ENCODE measurements at places on chromosomes 1 and 21.

- DNase-seq = no peak
Measured at GRCh38 chr21:33089395-33090119, 19.6 kb downstream of the OLIG1 start.

DNA sequence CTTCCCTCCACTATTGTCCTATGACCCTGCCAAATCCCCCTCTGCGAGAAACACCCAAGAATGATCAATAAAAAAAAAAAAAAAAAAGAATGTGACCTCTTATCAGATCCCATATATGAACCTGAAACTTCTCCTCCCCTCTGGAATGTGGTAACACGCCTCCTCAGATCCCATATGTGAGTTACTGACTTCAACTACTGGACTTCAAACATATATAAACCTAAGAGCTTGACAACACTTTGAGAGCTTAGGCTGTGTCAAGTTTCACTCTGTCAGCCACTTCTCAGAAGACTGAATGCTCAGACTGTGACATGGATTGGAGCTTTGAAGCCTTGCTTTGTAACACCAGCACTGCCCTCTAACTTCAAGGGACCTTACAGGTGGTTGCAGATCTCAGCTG, 148.4 kb downstream of the COP1 start:
- DNase-seq = no peak

- no peak for DNase-seq
Measured at GRCh38 chr1:245207056-245207638, 52.4 kb downstream of the KIF26B start.

DNA sequence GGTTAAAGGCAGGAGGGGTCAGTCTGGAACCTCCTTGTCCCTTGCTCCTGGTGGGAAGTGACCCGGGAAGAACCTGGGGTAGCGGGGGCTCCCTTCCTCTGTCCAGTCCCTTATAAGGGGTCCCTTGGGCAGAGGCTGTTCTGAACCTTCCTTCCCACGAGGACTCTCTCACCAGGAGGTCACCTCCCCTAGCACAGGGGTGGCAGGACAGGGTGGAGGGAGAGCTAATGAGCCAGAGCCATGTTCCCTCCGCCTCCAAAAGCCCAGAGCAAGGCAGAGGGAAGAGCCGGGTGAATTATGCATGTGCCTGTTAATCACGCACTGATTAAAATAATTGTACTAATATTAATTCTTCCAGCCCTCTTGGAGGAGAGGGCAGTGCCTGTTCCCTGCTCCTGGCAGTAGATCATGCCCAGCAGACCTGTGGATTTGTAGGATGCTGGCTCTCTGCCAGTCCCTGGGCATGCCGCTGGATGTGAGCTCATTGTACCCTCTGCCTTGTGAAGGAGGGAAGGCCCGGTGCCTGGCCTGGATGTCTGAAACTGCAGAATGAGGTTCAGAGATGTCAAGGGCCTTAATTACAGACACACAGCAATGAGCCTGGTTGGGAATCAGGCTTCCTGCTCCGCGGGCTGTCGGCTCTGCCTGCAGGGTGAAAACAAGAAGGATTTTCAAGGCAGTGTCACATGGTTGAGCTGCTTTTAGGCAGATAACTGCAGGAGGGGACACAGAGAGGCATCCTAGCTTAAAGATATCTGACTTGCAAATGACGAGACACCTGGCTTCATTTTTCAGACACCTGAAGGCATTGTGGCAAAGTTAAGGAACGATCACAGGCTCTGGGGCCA, 68.2 kb downstream of the IGSF21 start:
- no peak for DNase-seq

DNA sequence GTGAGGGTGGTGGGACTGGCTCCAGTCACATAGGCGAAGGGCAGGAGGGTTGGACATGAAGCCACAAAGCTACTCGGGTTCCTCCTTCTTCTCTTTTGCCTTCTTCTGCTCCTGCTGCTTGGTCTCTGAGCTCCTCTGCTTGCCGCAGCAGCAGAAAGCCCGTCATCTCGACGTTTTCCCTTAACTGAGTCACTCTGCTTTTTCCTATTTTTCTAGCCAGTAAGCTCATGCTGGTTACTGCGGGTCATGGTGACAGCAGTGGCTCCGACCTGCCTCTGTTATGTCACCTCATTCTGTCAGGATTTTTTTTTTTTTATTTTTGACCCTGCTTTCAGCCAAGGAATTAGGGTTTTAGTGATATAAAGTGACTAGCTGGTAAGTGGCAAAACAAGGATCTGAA, 2.6 kb upstream of the FMOD start:
- DNase-seq = no peak

DNA sequence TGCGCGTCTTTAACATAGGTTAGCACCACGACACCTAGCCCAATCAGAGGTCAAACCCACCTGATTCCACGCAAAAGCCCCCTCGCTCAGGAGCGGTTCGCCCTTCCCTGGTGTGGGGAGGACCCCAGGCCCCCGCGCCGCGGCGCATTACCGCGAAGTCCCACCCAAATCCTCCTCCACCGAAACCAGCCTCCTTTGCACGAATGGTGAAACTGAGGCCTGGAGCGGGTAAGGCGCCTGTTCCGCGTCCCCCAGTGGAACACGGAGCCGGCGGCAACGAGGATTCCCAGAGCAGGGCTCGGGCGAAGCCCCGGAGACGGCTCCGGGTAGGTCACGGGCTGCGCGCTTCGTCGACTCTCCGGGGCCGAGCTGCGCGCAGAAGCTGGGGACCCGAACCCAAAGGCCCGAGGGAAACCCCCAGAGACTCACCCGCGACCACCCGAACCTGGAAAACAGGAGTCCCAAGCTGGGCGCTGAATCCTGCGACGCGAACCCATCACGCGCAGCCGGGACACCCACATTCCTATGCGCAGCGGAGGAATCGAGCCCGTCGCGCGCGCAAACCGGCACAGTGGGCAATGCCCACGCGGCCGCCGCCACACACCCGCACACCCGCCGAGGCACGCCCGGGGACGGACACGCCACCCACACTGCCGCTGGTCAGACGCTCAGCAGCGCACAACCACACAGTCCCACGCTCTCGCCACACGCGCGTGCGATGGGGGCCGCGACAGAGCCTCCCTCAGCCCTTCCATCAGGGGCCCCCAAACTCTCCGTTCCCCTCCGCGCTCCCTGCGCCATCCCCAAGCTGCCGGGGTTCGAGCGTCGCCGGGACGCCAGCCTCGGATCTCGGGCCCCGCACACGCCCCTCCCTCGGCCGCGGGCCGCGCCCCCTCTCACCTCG, 507 bp downstream of the GLIS1 start:
- no peak for DNase-seq

DNA sequence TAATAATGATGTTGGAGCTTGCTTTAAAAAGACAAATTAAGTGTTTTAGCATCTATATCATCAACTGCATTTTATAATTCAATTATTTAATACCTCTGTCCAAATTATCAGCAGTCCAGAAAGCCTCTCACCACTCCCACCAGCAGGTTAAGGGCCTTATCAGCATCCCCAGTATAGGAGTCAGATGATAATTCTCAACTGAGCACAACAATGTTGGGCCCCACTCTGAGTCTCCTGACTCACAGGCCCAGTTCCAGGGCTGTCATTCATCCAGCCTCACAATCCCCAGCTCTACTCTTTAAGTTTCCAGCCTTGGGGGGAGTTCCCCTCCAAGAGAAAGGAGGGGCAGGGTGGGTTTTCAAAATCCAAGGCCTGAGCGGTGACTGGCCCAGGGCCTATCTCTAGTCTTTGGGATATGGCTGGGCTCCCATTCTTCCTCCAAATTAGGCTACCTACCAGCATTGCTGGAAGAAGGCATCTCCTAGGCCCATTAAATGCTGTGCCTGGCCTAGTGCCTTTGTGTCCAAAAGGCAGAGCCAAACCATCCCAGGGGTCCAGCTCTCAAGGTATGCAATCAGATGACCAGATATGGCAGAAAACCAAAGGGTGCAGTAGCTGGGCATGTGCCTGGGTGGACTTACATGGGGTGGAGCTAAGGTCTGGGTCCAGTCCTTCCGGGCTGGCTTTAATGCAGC, 134.1 kb downstream of the GLUL start:
- no peak for DNase-seq

DNA sequence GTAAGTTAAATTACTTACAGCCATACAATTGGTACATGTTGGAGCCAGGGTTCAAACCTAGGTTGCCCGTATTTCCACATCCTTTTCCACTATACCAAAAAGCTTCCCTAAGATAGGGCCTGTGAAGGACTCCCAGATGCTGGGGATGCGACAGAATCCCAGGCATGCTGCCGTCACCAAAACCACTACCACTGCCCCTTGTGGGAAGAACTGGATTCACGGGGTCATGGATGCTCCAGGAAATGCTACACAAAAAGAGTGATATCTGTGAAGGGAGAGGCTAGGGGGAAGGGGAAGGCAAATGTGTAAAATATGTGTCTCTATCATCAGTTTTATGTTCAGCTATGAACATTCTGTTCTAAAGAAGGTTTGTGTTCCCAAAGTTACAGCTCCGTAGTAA, 133.9 kb upstream of the IVNS1ABP start:
- DNase-seq = no peak

GRCh38 chr1:105137543-105138457, 1388.1 kb downstream of the AMY1C start:
- no peak for DNase-seq

DNA sequence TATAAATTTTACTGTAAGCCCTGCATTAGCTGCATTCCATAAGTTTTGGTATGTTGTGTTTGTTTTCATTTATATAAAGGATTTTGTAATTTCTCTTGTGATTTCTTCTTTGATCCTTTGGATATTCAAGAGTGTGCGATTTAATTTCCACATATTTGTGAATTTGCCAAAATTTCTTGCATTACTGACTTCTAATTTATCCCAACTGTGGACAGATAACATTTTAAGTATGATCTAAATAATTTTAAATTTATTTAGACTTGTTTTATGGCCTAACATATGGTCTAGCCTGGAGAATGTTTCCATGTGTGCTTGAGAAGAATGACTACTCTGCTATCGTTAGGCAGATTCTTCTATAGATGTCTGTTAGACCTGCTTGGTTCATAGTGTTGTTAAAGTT, 23.2 kb downstream of the RPE65 start:
- DNase-seq = no peak

GRCh38 chr1:81802707-81803430, 2.1 kb downstream of the ADGRL2 start:
- DNase-seq = no peak

GRCh38 chr21:17491716-17492414, 21.0 kb upstream of the CXADR start:
- DNase-seq = no peak

DNA sequence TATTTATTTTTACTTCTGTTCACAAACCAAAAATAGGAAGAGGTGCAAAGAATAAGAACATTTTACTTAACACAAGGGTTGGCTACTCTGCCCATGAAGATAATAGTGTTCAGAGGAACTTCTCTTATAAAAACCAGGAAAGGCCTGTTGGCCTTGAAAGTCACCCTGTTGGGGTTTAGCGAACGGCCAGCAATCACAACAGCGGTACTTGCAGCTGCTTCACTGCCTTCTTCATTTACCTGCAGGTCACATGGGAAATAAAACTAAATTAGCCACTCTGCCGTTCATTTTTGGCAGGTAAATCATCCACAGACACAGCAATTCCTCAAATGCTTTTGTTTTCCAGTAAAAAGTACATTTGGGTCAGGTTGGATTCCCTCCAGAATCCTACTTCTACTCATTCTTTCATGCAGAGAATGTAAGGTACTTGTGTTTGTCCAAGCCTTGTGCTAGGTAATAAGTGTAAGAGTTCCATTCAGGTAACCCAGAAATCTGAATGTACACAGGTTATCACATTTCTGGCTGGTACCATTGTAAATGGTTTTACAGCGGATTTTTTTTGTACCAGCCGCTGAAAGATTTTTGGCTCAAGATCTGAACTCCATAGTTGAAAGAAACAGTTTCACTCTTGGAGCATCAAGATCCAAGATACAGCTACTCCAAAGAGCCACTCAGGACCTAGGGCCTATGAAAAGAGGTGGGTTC, 13.1 kb downstream of the SERPINC1 start:
- DNase-seq = no peak

DNA sequence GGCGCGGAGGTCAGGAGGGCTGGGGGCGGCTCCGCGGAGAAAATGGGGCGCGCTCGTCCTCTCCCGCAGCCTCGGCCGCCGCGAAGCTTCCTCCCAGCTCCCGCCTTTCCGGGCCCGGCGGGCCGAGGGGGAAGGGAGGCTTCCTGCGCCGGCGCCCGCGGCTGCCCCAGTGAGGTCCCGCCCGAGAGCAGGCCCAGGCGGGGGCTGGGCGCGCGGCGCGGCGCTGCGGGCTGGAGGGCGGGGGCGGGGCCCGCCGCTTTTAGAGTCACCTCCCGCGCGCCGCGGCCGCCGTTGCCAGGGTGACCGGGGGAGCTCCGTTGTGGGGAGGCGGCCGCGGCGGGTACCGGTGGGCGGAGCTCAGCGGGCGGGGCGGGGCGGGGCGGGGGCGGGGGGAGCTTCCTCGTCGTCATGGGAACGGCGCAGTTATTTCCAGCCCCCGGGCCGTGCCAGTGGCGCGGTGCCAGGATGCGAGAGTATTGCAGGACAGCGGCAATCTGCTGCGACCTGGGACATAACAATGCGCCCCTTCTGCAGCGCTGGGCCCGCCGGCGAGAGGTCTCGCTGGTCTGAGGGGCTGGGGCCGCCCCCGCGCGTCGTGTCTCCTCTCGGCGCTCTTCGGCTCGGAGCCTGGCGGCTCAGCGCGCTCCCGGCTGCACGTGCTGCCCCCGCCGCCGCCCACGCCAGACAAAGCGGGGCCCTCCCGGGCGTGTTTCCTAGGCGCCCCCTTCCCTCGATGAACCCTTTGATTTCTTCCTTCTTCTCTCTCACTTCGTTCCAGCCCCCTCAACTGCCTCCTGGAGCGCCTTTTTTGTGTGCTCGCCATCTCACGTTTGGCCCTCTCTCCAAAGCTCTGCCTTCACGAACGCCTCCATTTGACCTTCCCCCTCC, 16.9 kb downstream of the IER5 start:
- DNase-seq = peak; percentile 94

DNA sequence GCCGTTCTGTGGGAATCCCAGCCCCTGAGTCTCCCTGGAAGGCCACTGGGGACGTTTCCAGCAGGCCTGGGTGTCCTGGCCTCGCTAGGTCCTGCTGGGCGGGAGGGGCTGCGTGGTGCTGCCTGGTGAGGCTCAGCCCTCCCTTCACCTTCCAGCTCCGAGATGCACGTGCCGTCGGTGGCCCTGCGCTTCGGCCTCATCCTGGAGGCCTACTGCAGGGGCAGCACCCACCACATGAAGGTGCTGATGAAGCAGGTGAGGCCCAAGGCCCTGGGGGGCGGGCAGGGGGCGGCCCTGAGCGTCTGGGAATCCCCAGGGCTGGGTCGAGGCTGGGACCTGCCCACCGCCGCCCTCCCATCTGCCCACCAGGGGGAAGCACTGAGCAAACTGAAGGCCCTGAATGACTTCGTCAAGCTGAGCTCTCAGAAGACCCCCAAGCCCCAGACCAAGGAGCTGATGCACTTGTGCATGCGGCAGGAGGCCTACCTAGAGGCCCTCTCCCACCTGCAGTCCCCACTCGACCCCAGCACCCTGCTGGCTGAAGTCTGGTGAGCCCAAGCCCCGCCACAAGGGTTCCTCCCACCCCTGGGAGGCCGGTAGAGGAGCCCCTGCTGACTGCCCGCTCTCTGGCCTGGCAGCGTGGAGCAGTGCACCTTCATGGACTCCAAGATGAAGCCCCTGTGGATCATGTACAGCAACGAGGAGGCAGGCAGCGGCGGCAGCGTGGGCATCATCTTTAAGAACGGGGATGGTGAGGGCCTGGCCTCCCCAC, 70.3 kb downstream of the PIK3CD start:
- peak; percentile 88 for DNase-seq
